Immature natural killer cell (primary cell): ENCODE measurements at places on chromosomes 6 and 20.

- DNase-seq: no peak
These were observed 125.0 kb upstream of the JAG1 start for GRCh38 chr20:10798811-10799210.

- DNase-seq: no peak
These were observed 141.3 kb downstream of the FUT9 start for GRCh38 chr6:96157018-96157565.

GRCh38 chr6:106608080-106608668 lies 21.1 kb downstream of the RTN4IP1 start:
- DNase-seq: peak; percentile 26

- no peak for DNase-seq
These were observed 27.3 kb downstream of the NR2E1 start for GRCh38 chr6:108193131-108193530.

DNA sequence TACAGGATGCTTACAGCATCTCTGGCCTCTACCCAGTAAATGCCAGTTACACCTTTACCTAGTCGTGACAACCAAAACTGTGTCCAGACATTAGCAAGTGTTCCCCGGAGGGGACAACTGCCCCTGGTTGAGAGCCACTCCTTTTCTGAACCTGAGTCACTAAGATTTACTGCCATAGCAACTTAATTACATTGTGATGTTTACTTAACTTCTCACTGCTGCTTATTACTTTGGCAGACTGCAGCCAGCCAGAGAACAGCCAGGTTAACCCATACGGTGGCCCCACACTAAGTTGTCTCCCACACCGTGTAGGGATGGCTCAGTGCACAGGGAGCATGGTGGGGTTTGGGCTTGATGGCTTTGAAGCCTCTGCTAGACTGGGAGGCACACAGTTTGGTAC lies 204.7 kb upstream of the SULF2 start:
- DNase-seq: no peak

DNA sequence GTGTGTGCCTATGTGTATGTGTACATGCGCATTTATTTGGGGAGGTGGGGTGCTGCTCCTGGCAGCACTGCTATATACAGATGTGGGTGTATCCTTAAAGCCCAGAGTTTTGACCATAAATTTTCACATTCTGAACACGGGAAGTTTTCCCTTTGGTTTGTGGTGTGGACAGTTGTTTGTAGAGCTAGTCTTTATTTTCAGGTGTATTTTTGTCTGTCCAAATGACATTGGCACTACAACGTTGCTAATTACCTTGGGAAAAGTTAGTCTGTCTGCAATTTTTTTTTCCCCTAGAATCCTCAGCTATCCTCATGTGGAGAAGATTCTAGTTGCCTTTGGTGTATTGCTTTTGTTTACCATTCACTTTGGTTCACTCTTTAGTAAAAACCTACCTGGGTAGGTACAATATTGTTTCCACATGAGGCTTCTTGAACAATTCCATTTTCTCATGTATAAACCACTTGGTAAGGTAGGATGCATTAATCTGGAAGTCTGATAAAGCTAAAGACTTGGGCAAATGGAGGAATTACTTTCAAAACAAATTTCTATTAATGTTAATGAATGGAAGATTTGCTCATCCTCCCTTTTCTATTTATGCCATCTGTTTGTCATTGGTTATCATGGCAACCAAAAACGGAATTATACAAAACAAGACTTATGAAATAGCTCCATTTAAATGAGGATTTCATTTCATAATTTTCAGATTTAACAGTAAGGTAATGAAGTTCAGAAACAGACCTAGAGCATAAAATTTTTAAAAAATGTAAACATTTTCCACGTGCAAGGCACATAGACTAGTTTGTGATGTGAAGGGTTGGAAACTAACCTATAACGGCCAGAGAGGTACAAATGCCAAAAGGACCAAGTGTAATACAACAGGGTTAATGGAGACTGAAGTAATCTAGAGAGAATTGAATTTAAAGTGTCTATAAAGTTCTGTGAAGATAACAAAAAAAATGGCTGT lies 3.9 kb downstream of the CCN2 start:
- DNase-seq: no peak

- no peak for DNase-seq
These were observed 129.2 kb downstream of the UNC5CL start for GRCh38 chr6:40909811-40910210.

- no peak for DNase-seq
These were observed 122.7 kb downstream of the MMS22L start for GRCh38 chr6:97160280-97160679.

DNA sequence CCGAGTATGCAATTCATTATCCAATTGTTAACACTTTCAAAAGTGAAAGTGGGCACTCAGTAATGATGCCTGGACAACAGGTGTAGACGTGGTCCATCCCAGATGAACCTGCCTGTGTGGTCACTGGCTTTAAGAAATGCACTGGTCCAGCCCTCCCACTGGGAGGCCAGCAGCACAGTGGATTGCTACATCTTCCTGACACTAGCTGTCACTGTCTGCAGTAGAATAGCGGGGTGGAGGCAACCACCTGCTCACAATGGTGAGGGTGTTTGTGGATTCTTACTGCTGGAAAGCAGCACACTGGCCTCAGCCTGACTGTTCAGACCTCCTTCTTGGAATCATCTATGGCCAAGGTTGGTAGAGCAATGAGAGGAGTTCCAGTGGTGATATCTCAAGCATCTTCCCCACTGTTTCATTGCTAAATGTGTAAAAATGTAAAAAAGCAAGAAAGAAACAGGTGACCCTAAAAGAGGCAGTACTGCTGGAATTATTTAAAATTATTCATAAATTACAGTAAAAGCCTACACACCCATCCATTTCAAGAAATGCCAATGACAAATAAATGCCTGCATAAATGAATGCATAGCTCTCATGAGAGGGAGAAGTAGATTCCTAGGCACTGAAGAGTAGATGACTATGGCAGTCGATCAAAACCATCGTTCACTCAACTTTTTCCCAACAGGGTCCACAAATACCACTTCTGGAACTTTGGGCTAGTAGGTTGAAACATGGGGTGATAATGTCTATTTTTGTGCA lies 228.0 kb upstream of the PLN start:
- no peak for DNase-seq

GRCh38 chr20:11001764-11002540 lies 328.2 kb upstream of the JAG1 start:
- no peak for DNase-seq

- DNase-seq: no peak
These were observed 64.3 kb downstream of the FNDC1 start for GRCh38 chr6:159233365-159234101.

GRCh38 chr20:20085071-20085470 lies 32.7 kb downstream of the CFAP61 start:
- DNase-seq: no peak

GRCh38 chr20:64082820-64083377 lies 1.3 kb downstream of the LKAAEAR1 start:
- DNase-seq: no peak

- DNase-seq: no peak
These were observed 1.9 kb downstream of the CHD6 start for GRCh38 chr20:41616228-41616627.

GRCh38 chr20:49210757-49211110 lies 8.5 kb upstream of the DDX27 start:
- no peak for DNase-seq

DNA sequence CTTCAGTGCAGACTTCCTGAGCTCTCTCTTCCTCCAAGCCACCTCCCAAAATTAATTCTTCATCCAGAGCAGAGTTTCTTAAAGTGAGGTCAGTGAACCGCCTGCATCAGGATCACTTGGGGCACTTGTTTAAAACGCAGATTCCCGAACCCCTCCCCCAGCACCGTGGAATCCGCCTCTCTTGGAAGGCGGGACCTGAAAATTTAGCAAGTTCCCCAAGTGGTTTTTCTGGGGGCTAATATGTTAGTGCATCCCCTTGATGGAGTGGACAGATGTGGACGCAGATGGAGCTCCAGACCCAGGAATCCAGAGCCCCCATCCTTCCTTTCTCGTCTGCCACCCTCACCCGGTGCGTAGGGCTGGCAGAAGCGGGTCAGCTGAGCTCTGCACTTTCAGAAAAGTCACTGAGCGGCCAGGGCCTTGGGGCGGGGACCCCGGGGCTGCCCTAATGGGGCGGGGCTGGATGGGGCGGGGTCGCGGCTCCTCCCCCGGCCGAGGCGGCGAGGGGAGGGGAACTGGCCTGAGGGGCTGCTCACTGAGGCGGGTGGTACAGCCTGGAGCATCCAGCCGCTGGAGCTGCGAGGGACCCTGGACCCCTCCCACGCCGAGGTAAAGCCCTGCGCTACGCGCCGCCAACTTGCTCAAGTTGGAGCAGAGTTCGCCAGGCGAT lies at the start of the genes DEFB124 and REM1:
Gene DEFB124, minus strand, starts transcription at position 370 of the 670 bp plus-strand sequence. CDS start 2,114 bp downstream, outside the sequence.
Gene REM1, plus strand, starts transcription at position 531 of the 670 bp plus-strand sequence. CDS start 1,158 bp downstream, outside the sequence.
- no peak for DNase-seq

DNA sequence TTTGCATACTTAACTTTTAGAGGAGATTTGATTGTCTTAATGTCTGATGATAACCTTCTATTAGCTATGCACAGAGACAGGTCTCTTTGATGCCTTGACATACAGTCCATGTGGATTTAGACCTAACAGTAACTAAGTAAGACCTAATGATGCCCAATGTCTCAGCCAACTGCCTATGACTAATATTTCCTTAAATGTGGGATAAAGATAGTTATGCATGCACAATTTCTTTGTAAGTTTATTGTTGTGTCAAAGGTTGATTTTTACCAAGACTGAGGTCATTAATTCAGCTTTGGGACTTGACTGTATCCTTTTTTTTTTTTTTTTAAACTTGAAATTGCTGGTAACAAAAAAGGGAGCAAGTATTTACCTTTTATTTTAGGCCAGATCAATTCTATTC lies 450.0 kb downstream of the HAO1 start:
- no peak for DNase-seq

- no peak for DNase-seq
These were observed 70.6 kb downstream of the SHPRH start for GRCh38 chr6:145893586-145893985.

DNA sequence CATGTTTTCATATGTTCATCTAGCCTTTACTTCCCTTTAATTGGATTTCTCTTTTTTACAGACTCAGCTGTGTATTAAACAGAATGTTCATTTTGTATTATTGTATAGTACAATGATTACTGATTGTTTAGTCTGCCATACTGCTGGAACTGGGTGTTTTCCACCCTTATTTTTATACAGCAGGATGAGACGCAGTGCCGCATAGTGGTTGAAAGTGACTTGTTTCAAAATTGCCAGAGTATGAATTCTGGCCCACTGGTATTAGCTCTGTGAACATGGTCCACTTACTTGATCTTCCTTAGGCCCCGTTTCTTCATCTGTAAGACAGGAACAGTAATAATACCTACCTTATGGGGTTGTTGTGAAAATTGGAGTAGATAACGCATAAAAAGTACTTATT lies 22.1 kb downstream of the AFDN start:
- no peak for DNase-seq

DNA sequence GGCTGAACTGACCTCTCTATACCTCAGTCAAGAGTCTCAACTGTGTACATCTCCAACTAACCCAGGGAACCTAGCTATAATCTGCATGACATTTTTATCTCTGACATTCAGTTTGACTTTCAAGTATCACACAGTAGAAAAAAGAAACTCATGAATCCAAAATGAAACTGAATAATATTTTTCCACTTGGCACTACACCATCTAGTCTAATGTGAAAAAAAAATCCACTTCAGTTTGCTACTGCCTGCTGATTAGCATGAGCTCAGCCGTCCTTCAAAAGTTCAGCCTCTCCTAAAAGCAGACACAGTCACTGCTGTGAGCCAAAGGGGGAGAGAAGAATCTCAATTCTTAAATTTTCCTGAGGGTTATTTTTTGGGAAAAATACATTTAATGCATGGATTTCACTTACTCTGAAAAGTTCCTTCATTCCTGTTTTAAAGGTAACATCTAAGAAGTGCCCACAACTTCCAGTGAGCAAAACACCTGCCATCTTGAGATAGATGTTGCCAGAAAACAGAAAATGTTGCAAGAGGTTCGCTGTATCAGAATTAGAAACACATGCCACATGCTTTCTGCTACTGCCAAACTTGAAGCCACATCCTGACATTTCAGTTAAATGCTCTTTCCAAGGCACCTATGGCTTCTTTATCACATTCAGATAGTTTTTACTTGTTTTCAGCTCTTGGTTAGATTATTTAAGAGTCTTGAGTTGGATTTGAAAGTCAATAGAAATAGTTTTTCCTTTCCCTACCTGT lies 95.4 kb downstream of the MKKS start:
- DNase-seq: no peak

DNA sequence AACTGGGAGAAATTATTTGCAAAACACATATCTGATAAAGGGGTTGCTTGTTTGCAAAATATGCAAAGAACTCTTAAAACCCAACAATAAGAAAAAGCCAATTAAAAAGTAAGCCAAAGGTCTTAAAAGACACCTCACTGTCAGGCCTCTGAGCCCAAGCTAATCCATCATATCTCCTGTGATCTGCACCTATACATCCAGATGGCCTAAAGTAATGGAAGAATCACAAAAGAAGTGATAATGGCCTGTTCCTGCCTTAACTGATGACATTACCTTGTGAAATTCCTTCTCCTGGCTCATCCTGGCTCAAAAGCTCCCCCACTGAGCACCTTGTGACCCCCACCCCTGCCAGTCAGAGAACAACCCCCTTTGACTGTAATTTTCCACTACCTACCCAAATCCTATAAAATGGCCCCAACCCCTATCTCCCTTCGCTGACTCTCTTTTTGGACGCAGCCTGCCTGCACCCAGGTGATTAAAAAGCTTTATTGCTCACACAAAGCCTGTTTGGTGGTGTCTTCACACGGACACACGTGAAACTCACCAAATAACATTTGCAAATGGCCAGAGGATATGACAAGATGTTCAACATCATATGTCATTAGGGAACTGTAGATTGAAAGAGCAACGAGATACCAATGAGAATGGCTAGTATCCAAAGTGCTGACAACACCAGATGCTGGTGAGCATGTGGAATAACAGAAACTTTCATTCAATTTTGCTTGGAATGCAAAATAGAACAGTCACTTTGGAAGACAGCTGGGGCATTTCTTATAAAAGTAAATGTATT lies 565.0 kb upstream of the ADGRB3 start:
- no peak for DNase-seq

- no peak for DNase-seq
These were observed 37.3 kb upstream of the TOP1 start for GRCh38 chr20:40991181-40991889.

- DNase-seq: no peak
These were observed 249 bp downstream of the SAMD10 start for GRCh38 chr20:63979229-63979556.

- DNase-seq: peak; percentile 77
These were observed 84.4 kb downstream of the GMPR start for GRCh38 chr6:16322666-16323312.
